ENCODE measurements at places on chromosomes 1 and 21.

DNA sequence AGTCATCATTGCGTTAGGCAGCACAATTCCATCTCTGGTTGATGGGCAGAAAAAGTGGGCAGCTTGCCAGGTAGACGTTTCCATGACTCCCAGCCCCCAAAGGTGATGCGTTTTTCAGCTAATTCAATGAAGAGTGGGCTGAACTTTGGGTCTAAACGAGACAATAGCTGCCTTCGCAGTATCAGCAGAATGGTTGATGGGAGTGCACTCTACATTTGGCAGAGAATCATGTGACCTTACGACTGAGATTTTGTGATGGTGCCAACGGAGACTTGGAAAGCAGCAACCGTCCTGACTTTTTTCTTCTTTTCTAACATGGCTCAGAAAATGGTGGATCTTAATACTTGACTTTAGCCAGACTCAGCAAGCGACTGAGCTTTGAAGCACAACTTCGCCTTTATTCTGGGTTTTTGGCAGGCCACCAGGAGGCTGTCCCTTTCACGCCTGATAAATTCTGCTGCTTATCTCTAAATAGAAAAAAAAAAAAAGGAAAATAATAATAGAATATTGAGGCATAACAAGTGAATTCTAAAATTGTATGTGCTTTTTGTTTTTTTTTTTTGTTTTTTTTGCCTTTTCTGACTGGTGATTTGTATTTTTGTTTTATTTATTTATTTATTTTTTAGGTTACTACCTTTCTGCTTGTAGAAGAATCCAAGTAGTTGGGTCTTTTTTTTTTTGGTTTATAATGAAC is 804.8 kb downstream of the USP25 start:
- no peak for DNase-seq

GRCh38 chr21:35319684-35320283 is 270.7 kb upstream of the RUNX1 start:
- DNase-seq: no peak

DNA sequence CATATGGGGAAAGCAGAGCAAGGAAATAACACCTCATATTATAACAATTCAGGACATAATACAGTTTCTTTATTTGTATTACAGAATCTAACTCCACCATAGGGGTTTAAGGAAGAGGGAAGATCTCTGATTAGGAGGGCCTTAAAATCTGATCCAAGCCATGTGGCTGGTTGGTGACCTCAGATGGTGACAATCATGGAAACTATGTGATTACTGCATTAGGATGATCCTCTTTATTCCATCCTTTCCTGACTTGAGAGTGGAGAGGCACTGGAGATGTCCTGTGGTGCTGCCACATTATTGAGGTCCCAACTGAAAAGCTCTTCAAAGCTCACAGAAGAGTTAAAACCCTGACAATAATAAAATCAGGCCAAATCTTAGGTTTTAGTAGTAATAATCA is 168.1 kb upstream of the BEND5 start:
- DNase-seq: no peak

- DNase-seq: no peak
These were observed 137.3 kb downstream of the NAV1 start for GRCh38 chr1:201676197-201676596.

DNA sequence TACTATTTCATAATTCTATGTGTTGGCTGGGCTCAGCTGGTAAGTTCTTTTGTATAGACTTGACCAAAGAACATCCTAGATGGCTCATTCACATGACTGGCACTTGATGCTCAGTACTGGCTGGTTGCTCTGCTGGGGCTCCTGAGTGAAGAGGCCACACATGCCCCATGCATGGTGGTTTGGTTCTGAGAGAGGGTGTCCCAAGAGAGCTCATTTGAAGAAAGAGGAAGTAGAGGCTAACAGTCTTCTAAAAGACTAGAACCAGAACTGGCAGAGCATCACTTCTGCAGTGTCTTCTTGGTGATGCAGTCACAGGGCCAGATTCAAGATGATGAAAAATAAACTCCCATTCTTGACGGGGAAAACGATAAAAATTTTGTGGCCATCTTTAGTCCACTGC is 5.2 kb upstream of the BACH1 start:
- no peak for DNase-seq

GRCh38 chr1:32219022-32219421 is 3.1 kb downstream of the TMEM234 start:
- DNase-seq: no peak

DNA sequence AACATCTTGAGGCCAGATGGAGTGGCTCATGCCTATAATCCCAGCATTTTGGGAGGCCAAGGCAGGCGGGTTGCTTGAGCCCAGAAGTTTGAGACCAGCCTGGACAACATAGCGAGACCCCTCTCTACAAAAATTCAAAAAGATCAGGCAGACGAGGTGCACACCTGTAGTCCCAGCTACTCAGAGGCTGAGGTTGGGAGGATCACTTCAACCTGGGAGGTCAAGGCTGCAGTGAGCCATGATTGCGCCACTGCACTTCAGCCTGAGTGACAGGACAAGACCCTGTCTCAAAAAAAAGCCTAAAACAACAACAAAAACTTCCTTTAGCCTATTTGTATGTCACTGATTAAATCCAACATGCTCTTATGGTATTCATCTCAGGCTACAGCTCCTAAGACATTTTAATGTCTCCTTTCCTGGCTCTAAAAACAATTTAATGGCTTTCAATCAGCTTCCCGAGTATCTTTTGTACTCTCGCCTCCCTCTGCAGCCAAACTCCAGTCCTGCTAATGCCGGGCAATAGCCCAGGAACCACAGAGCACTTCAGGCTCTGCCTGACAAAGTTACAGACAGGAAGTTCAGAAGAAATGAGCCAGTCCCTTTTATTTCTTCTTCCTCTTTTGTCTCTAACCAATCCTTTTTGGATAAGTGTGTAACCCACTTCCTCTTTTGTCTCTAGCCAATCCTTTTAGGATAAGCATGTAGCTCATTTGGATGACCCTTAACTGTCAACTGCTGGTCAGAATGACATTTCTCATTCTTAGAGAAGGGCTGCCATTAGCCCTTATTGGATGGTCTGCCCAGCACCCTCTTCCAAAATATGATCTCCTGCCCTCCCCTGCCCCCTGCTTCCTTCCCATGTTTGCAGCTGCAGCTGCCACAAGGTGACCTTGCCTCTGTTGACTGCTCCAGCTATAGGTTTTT is 6.6 kb upstream of the DOP1B start:
- DNase-seq: no peak

DNA sequence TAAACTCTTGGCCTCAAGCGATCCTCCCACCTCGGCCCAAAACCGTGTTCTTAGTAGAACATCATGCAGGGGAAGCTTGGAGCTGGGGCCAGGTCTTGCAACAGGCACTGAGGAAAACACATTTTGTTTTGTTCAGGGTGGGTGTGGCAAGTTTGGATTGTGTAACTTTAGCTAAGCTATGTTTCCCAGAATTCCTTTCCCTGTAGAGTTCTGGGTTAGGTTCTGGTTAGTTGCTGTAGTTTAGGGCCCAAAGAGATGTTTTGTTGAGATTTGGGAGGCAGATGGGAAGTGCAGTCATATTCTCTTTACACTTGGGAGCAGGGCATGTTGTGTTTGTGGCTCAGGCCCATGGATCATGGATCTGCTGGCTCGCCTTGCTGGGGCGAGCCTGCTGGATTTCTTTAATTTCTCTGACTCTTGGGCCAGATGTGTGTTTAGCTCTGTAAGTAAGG is 24.0 kb downstream of the PLA2G5 start:
- DNase-seq: no peak

GRCh38 chr1:212620293-212620692 is 11.7 kb downstream of the ATF3 start:
- DNase-seq: no peak

- DNase-seq: peak; percentile 20
These were observed 1.1 kb upstream of the CACYBP start for GRCh38 chr1:174998569-174999215.

GRCh38 chr1:157523774-157524493 is 28.4 kb downstream of the FCRL5 start:
- DNase-seq: no peak

GRCh38 chr1:8018492-8019228 is 7.4 kb downstream of the ERRFI1 start:
- DNase-seq: no peak

DNA sequence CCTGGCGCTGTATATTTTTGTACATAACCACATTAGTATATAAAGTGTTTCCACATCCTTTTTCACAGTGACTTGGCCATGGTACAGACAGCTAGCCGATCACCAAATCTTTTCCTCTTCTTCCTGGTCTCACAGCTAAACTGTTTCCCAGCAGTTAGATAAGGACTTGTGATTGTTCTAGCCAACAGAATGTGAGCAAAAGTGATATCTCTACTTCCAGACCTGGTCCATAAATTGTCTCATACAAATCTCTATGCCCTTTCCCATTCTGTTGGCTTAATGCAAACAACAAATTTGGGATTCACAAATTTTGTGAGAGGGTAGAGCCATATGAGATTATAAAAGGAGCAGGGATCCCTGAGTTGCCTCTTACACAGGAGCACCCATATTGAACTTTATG is 19.5 kb downstream of the PAFAH2 start:
- DNase-seq: no peak

GRCh38 chr1:68495532-68495931 is 1.4 kb downstream of the DEPDC1 start:
- no peak for DNase-seq

DNA sequence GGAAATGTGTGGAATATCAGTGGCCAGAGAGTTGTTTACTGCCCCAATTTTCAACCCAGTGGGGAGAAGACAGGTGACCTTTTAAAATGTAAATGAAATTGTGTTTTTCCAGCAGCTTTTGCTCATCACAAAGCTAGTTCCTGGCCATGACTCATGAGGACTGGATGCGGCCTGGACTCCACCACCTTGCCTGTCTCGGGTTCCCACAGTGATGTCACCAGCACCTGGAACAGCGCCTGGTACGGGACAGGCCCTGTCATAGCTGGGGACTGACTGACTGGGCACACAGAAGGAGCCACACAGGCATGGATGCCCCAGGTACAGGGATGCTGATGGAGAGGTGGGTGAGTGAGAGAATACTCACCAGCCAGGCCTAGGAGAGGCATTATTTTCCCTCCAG is 277.1 kb downstream of the AJAP1 start:
- DNase-seq: no peak

DNA sequence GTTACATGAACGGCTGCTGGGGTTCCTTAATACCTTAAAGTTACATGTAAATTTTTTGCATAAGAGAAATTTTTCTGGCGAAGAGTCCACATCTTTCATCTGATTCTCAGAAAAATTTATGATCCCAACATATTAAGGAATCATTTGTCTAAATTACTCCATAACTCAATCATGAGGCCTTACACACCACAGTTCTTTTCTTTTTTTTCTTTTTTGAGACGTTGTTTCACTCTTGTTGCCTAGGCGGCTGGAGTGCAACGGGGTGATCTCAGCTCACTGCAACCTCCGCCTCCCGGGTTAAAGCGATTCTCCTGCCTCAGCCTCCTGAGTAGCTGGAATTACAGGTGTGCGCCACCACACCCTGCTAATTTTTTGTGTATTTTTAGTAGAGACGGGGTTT is 2.1 kb upstream of the S100A11 start:
- DNase-seq: no peak

DNA sequence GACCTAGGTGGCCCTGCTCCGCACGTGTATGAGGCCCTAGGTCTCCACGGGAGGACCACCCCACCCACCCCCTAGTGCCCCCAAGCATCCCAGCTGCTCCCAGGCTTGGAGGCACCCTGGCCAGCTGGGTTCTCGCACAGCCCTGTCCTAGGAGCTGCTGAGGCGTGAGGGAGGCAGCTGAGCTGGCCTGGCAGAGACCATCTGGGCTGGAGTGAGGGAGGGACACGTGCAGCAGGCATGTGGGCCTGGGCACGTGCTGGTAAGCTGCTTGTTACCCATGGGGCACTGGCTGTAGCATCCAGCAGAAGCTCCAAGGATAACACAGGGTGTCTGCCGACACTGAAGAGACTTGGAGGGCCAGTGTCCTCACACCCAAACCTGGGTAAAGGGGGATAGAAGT is 10.1 kb downstream of the SLC6A9 start:
- DNase-seq: no peak

- no peak for DNase-seq
These were observed 9.0 kb upstream of the KCTD3 start for GRCh38 chr1:215557992-215558626.

DNA sequence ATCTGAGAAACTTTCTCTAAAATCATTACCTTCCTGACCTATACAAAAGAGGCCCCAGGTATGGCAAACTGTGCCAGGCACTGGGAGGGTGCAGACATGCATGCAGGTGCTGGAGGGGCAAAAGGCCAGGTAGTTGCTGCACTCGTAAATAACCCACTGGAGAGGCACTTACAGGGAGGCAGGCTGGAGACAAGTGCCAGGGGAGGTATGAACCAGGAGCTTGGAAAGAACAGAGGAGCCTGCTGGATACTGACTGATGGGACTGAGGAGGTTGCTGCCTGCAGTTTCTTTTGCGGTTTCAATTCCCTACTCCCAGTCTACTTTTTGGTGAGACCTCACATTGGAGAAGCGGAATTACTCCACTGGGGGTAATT is 113.9 kb downstream of the DSCAM start:
- DNase-seq: no peak

DNA sequence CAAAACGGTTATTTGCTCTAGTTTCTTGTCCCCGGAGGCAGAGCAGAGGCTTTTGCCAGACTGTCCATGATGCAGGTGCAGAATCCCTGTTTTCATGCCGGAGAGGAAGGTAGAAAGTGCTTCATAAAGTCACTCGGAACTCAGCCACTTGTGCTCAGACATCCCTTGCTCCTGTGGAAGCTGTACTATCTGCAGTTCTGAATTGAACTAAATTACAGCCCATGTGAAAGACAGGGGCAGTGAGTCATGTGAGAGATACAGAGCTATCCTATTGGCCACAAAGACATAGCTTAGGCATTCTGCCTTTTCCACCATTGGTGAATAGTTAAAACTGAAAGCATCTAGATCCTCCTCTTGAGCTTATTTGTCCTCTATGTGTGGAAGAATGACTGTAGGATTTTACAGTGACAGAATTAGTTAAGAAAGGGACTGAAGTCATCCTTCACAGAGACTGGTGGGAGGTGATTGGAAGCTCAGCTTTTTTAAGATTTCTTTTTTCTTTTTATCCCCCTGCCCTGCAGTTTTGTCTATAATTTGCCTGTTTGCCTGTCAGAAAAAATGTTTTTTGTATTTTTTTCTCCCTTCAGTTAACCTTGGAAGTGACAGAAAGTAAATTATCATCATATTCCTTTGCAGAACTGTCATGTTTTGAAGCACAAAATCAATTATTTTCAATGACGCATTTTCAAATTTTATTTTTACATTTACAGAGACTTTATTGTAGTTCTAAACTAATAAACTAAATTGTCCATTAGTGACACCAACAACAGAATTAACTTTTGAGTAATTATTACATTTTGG is 298.6 kb downstream of the PTPRC start:
- DNase-seq: no peak

GRCh38 chr21:38258521-38259485 is 2.0 kb downstream of the KCNJ15 start:
- no peak for DNase-seq

- peak; percentile 61 for DNase-seq
These were observed 956 bp downstream of the CPLANE2 start for GRCh38 chr1:16235944-16236510.

DNA sequence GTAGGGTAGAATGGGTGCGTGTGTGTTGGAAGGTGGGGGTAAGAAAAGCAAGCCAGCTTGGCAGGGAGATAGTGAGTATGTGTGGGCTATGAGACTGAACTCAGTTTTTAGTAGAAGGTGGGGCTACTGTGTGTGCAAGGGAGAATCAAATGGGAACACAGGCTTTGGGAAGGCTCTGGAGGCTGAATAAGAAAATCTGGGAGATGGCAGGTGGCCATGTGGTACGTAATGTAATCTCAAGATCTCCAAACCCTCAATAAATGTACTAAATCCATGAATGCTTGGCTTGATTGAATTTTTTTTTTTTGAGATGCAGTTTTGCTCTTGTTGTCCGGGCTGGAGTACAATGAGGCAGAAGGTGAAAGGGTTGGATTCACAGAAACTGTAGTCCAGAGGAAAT is 3.5 kb upstream of the ZSCAN20 start:
- no peak for DNase-seq

Data from CD4-positive, alpha-beta T cell (primary cell).